ENCODE measurements at places on chromosomes 7 and 10.
A peak's percentile ranks its signal among the peaks of the same experiment; 100 is the strongest.

DNA sequence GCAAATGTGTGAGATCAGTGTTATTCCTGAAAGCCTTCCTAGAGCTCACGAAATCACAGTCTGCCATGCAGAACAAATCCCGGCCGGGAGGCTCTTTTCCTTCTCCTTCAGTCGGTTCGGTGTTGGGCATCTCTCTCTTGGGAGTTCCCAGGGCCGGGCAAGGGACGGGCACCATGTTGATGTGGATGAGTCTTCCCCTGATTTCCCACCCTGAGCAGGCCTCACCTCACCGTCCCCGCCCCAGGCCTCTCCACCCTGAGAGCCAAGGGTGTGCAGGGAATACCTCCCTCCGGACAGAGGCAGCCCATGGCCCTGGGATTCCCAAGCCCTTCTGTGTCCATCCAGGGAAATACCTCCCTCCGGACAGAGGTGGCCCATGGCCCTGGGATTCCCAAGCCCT, 28.0 kb upstream of the DIP2C start:
- DNase-seq: no peak

GRCh38 chr7:51786284-51786683, 469.7 kb upstream of the COBL start:
- DNase-seq: no peak

DNA sequence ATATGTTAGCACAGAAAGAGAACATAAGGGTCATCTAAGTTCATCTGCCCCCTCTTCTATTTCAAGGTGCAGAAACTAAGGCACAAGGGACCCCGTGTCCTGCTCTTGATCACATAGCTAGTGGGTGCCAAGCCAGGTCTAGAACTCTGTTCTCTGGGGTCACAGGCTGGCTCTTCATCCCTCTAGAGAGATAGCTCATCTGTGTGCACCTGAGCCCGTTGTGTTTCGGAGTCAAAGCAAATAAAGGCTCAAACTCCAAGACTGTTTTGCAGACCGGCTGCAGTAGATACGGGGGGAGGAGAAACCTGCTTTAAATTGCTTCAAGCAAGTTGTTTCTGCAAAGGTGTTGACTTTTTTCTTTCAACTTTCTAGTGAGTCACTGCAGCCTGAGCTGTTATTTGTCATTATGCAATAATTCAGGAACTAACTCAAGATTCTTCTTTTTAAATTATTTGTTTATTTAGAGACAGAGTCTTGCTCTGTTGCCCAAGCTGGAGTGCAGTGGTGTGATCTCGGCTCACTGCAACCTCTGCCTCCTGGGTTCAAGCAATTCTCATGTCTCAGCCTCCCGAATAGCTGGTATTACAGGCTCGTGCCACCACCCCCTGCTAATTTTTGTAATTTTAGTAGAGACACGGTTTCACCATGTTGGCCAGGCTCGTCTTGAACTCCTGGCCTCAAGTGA, 6.5 kb downstream of the BLVRA start:
- no peak for DNase-seq

DNA sequence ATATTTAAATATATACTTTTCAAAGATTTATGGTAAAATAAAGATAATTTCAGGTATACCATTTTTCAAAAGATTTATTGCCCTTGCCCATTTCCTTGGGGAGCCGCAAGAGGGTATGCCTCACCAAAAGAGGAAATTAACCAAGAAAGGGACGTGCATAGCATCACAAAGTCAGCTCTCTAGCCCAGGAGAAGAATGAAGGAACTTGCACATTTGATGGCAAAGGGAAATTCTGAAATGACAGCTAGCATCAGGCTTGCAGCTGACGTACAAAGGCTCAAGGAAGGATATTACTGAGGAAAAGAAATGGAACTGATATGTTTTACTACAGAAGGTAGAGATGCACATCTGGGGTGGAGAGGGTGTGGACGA, 93.6 kb upstream of the RSU1 start:
- DNase-seq: no peak

DNA sequence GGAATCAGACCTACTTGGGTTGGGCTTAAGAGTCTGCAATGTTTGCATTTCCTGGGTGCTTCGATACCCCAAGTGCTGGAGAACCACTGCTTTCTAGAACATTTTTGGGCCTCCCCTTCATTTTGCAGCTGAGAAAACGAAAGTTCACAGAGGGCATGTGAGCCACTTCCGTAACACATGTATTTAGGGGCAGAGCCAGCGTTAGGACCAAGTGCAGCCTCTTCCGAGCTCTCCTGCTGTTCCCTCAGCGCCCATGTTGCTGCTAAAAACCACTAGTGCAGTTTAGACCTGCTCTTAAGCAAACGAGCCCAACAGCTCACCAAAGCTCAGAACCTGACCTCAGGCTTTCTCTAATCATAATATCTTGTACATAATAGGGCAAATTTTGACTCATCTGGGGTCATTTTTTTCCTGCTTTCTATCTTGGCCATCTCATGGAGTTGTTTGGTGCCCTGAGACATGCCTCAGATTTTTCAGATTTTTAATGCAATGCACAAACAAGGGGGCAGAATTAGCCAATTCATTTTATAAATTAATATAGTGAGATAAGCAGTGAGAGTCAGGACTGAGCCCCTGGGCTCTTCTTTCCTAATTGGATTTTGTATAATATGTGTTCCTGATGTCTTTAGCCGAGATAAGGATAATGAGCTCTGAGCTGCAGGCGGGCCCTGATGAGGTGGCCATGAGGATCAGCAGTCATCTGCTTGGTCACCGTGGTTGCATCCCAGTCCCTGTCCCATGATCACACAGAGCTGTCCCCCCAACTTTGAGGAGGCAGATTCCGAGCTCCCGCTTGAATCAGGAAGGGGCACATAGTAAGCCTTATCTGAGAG, 12.9 kb downstream of the BAG3 start:
- DNase-seq: no peak

DNA sequence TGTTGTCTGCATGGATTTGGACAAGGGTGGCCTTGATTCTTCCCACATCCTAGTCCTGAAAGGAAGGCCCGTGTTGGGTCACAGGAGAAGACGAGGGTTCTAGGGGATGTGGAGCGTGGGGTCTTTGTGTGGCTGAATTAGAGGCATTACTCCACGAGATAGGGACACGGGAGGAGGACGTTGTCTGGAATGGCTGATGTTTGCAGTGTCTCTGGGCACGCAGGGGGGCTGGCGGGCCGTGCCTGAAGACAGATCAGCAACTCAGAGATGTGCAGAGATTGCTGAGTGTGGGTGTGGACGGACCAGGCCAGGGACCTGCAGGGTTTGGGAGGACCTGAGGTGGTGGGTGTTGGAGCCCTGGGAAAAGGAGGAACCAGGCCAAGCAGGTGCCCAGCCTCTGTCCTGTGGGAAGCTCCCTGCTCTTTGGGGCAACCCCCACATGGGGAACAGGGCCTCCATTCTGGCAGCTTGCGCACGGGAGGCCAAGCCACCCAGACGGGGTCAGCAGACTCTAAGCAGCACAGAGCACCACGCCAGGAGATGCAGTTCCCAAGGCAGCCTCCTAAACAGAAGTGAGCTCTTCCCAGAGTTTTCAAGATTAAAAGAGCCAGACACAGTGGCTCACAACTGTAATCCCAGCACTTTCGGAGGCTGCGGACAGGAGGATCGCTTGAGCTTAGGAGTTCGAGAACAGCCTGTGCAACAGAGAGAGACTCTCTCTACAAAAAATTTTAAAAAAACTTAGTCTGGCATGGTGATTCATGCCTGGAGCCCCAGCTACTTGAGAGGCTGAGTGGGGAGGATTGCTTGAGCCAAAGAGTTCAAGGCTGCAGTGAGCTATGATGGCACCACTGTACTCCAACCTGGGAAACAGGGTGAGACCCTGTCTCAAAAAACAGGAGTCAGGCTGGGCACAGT, 71.0 kb upstream of the GTF2I start:
- DNase-seq: no peak

- no peak for DNase-seq
These were observed 7.7 kb upstream of the OPN1SW start for GRCh38 chr7:128783143-128783861.

DNA sequence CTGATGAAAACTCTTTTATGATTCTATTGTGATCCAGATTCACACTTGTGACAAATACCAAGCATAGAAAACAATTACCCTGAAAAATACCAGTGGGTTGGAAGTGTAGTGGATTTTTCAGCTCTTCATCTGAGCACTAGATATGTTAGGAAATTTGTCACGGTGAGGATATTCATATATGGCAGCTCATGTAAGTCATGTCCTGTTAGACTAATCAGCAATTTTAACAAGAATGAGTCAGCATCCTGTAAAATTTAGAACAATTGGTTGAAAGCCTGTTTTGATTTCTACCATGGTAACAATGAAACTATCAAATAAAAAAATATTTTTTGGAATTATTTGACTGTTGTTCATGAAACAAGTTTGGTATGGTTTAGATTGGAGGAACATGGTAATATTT, 334.3 kb downstream of the CACNA2D1 start:
- DNase-seq: no peak

DNA sequence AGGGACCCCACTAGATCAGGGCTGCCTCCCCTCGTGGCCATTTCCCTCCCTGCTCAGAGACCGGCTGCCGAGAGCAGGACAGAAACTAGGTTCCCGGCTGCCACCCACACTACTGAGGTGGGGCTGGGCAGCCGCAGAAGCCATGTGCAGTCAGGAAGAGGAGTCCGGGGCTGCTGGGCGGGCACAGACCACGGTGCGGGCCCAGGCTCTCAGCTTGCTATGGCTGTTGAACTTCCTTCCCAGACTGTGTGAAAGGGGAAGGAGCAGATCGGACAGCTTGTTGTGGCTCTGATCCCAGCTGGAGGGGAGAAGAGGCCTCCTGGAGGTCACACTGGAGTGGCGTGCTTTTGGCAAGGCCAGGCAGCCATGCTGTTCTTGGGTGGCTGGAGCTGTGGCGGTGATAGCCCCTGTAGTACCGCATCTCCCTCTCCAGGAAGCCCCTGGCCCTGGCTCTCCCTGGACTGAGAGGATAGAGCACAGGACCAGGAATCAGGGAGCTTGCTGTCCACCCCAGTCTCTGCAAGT, 56.8 kb downstream of the HK1 start:
- DNase-seq: no peak

DNA sequence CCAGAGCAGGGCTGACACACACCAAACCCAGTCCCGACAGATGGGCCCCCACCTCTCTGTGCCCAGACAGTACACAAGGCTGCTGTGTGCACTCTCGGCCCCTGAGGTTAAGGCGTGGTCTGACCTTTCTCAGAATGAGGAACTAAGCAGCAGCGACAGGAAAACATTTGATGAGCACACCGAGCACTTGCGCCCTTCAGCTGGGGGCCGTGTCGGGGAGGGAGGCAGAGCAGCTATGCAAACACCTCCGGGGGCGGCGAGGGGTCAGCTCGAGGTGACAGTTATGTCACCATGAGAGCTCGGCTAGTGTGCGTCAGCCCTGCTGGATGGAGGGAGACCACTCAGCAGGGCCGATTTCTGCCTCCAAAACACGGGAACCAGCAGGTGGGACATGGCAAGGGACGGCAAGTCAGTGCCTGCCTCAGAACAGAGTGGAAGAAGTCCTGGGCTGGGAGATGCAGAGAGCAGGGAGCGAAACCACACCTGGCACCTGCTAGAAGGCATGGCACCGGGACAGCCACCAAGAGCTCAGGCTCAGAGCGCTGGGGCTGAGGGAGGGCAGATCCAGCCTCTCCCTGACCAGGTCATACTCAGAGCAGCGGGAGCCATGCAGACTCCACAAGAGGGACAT, 57.4 kb downstream of the CHST15 start:
- no peak for DNase-seq

GRCh38 chr7:37440738-37441385, 7.8 kb downstream of the ELMO1 start:
- peak; percentile 30 for DNase-seq

DNA sequence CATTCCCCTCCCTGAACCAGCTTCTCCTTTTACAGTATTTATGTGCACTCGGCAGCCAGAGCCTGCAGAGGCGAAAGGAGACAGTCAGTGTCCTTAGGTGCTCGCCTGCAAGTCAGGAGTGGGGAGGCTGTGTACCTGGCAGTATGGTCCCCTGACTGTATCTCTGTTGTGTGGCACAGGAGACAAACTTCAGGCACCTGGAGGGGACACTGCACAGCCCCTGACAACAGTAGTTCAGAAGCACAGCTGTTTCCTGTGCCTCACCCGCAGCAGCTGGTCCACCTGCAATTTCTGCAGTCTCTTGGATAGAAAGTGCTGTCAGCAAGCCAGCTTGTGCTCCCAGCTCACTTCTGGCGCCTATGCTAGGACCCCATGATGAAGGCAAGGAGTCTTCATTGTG, 73.4 kb upstream of the LAMB4 start:
- DNase-seq: no peak

DNA sequence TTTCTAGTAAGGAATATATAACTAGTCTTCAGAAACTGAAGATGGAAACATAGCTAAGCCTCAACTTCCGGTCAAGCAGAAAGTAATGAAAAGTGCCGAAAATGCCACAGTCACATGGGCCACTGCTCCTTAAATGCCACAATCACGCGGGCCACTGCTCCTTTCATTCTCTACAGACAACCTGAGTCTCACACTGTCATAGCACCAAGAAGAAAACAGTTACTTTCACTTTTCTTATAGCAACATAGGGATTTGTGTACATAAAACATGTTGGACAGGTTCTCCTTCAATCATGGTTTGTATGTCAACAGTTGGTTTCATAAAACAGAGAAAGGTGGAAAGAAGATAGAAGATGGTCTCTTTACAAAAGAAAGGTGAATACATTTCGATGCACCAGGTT, 48.6 kb upstream of the NOBOX start:
- DNase-seq: no peak

Data from stimulated activated CD4-positive, alpha-beta T cell treated with anti-CD3 and anti-CD28 coated beads, Interleukin-2, amount 100 ng/mL, for 48 hours (primary cell).